ENCODE measurements at places on chromosomes 2 and 18.

GRCh38 chr2:237092920-237093781 lies 7.5 kb downstream of the COPS8 start:
- peak; percentile 60 for DNase-seq

DNA sequence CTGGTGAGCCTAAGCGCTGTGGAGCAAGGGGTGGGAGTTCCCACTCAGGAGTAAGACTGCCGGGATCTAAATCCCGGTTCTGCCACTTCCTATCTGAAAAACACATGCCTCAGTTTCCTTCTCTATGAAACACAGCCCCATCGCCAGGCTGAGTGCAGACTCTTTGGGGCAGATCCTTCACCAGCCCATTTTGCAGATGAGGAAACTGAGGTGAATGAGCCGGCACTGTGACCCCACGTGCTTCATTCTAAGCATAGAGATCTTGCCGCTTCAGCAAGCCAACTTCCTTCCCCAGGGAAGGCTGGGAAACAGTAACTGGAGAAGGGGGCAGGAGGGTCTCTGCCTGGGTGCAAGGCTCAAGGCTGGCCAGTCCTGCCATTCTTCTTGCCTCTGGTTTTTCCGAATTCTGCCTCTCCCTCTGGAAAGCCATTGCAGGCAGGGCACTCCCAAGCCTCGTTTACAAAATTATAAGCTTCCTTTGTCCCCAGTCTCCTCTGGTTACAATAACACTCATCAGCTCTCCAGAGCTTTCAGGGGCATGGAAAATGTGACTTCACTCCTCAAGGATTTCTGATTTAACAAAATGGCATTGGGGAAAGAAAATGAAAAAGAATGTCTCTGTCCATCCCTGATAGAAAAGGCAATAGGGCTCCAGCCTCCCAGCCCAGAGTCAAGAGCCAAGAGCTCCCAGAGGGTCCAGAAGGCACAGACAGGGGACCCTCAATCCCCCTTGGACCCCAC lies 249.2 kb downstream of the TNS1 start:
- no peak for DNase-seq

- DNase-seq = no peak
Measured at GRCh38 chr2:25989154-25989553, 6.9 kb upstream of the KIF3C start.

- no peak for DNase-seq
Measured at GRCh38 chr18:56789004-56789888, 138.1 kb downstream of the WDR7 start.

DNA sequence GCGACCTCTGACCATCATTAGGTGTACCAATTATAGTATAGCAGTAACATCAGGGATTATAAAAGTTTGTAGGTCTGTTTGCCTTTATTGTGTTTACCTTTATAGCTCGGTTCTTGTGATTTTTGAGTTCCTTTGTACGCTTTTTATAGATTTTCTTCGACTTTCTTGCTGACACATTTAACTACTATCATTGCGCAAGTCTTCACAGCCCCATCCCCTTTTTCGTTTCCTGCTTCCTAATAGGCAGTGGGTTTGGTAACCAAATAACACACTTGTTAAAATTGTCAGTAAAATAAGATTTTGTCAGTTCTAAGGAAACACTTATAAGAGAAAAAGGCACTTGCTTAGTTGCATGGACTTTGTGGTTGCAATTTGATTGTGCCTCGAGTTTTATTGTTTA lies 541.5 kb downstream of the LRP1B start:
- no peak for DNase-seq

DNA sequence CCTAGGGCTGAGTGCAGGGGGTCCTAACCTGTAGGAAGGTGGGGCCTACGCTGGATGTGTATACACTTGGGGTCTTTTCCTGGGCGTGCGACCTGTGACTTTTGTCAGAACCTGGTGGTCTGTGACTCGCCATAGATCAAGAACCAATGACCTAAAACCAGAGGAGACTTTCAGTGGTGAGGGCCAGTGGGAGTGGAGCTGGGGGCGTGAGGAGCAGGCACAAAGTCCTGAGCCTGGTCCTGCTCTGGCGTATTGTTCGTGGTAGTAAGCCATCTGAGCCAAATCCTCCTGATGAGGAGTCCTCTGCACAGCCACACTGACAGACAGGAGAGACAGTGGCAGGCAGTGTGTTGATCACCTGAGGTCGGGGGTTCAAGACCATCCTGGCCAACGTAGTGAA lies 8.9 kb downstream of the INPP4A start:
- no peak for DNase-seq

DNA sequence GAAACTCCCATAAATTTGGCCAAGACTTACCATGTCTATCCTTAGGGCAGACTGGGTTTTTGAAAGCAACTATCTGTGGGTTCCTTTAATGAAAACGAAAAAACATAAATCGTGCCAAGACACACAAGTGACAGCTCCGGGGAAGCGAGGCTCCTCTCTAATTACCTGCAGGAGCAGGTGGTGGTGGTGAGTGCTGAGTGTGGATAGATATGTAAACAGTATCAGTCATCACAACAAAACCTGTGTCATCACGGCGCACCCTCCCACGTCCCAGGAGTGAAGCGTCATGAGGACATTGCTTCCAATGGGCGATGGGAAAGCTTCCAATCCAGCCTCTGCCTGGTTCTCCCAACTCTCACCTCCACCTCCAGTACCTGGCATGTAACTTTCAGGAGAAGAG lies 31.3 kb downstream of the ACKR3 start:
- DNase-seq = no peak

DNA sequence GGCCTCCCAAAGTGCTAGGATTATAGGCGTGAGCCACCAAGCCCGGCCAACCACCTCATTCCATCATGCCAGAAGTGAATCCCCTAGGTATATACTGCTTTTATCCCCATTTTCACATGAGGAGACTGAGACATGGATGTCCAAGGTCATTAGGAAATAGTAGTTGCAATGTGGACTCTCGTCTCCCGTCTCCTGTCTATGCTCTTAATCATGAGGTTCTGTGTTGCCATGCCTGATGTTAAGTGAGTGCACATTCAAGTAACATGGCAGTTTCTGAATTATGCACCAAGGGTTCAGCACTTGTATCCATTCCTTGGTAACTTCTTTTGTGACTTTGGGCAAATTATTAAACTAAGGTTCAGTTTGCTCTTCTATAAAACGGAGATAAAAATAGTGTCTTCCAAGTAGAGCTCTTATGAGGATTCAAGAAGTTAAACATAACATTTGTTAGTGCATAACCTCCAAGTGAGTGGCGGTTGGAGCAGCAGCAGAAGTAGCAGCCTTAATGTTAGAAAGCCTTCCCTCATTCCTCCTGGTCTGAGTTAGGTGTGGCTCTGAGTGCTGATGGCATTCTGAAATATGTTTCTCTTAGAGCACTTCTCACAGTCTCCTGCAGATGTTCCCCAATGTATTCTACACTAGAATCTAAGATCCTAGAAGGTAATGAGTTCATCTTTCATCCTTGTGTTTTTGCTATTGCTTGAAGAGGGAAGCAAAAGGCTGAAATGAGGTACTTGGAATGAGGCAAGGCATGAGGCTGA lies 21.9 kb downstream of the SOCS6 start:
- no peak for DNase-seq

- no peak for DNase-seq
Measured at GRCh38 chr2:224162122-224162521, 123.0 kb upstream of the SERPINE2 start.

- no peak for DNase-seq
Measured at GRCh38 chr2:28282861-28283646, 109.6 kb upstream of the FOSL2 start.

GRCh38 chr18:40810372-40810771 lies 1144.7 kb upstream of the PIK3C3 start:
- no peak for DNase-seq

DNA sequence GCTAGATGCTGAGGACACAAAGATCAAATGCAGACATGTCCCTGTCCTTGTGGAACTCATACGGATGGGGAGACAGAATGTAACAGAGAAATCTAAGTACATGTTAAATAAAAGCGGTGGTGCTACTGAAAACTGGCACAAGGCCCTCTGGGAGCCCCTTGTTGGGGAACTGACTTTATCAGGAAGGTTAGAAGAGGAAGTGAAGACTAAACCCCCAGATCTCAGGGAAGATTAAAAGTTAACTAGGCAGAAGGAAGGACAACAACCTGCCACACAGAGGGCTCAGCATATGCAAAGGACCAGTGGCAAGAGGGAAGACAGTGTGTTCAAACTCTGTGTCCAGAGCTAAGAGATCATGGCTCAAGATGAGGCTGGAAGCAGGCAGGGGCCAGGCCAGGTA lies 4.8 kb downstream of the CACNB4 start:
- DNase-seq = no peak

DNA sequence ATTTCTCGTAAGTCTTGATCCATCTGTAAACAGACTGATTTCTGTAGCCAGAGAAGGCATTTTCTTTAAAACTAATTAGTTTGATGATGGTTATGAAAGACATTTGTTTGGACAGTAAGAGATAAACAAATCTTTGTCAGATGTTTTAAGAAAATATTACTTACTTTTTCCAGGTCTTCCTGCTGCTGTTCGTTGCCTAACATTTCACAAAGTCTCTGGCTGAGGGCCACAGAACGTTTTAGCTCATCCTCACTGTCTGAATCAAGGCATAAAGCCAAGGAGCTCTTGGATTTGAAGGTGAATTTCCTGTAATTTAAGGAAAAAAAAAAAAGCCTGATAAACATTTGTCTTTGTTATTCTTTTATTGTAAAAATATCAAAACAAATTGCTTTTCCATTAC lies 57.8 kb downstream of the VIL1 start:
- DNase-seq = peak; percentile 32

- DNase-seq = no peak
Measured at GRCh38 chr2:15066138-15066537, 433.6 kb downstream of the LRATD1 start.

DNA sequence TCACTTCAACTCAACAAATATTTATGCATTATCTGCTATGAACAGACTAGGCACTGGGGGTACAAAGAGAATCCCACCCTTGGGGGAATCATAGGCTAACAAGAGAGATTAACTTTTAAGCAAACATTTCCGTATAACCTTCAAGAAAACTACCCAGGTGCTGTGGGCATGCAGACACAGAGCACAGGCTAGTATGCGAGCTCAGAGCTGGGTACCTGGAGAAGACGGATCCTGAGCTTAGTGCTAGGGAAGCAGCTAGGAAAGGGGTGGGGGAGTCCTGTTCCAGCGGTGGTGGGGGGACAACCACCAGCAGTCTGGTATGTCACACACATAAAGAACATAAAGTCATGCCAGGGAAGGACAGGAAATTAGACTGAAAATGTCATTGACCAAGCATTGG lies 17.5 kb upstream of the DSG3 start:
- DNase-seq = no peak

- DNase-seq = no peak
Measured at GRCh38 chr2:70367722-70368323, 66.0 kb upstream of the FAM136A start.

GRCh38 chr2:72942293-72942692 lies 25.0 kb downstream of the EMX1 start:
- DNase-seq = no peak

- no peak for DNase-seq
Measured at GRCh38 chr2:236899950-236900640, 185.6 kb upstream of the COPS8 start.

- no peak for DNase-seq
Measured at GRCh38 chr18:58624011-58624410, 4.9 kb downstream of the ALPK2 start.

DNA sequence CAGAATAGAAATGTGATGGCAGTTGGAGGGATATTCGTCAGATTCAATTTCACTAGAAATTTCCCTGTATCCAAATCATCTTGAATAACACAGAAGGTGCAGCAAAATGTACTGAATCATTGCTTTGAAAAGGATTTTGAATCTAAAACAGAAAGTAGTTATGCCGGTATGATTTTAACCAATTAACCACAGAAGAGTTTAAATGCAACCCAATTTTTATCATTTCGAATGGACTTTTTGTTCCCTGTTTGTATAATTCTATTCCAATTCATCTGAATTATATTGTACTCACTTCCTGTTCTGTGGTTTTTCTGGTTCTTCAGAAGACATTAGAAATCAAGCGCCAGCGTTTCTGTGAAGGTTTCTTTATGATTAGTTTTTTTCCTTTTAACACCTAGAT lies 190.4 kb downstream of the MYO3B start:
- DNase-seq = no peak

- DNase-seq = no peak
Measured at GRCh38 chr2:214311031-214311533, 99.8 kb upstream of the VWC2L start.

DNA sequence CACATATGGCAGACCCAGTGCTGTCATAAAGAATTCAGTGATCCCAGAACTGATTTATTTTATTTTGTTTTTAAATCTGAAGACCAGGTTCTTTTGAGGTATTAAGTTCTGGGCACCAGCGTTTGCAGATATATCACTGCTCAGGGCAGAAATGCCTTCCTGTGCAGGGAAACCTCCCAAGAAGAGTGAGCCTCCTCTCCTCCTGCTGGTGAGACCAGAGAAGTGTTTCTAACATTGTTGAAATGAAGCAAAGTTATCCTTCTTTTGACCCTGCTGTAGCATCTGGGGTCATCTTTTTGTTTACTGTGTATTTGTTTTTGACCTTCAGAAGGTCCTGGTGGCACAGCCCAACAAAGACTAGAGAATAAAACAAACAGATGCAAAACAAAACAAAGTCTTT lies 94.0 kb downstream of the AQP4 start:
- DNase-seq = no peak

GRCh38 chr2:237235383-237236095 lies 149.8 kb downstream of the COPS8 start:
- DNase-seq = peak; percentile 86

DNA sequence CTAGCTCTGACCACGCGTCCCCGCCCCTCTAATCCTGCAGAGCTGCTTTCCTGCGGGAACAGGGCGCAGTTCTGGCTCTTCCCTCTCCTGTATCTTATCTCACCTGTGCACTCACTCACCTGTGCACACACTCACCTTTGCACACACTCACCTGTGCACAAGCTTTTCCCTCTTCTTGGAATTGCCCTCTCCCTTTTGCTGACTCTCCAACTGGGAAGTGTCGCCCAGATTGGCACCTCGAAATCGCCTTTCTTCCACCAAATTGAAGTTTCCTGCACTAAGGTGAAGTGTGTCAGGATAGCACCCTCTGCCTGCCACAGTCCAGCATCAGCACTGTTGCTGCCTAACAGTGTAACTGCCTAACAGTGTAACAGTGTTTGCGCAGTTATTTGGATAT lies 566 bp upstream of the CMPK2 start:
- DNase-seq = peak; percentile 48

DNA sequence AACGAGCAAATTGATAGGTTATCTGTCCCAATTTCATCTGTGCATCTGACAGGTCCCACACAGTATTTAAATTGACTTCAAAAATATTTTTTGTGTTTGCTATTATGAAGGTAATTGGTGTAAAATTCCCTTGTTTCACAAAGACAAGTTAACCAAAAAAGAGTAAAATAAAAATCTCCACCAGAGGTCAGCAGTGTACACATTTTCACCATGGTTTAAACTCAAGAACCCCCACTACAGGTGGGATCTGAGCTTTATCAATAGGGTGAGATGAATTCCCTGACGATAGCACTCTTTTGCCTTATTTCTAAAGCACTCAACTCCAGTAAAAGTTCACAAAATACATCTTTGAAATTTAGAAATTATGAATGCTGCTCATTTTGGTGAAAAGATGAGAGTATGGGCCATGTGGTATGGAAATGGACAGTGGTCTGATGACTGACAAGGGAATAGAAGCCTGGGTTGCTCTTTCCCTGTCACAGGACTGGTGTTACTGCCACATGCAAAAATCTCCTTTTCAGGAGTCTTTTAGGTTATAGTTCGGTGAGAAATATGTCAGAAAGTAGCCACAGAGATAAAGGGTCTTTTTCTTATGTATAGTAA lies 68.0 kb downstream of the SERPINB8 start:
- no peak for DNase-seq

Measured in ovary (tissue), 10 donors.